ENCODE measurements at places on chromosomes 3 and 15.

- no peak for DNase-seq
Observed at GRCh38 chr15:96121086-96121920, 209.2 kb upstream of the NR2F2 start.

GRCh38 chr15:60722328-60723112, 243.6 kb upstream of the ICE2 start:
- no peak for DNase-seq

DNA sequence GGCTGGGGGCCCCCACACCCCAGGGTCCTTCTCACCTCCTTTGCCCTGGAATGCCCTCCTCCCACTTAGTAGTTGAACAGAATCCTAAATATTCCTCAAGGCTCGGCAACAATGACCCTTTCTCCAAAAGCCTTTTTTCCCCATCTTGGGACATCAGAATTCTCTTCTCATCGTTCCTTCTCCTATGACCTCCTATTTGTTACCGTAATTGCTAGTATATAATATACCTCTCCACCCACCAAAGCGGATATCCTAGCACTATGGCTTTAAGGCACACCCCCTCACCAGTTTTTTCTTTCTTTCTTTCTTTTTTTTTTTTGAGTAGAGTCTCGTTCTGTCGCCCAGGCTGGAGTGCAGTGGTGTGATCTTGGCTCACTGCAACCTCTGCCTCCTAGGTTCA, 16.8 kb downstream of the HDAC11 start:
- DNase-seq, result no peak

DNA sequence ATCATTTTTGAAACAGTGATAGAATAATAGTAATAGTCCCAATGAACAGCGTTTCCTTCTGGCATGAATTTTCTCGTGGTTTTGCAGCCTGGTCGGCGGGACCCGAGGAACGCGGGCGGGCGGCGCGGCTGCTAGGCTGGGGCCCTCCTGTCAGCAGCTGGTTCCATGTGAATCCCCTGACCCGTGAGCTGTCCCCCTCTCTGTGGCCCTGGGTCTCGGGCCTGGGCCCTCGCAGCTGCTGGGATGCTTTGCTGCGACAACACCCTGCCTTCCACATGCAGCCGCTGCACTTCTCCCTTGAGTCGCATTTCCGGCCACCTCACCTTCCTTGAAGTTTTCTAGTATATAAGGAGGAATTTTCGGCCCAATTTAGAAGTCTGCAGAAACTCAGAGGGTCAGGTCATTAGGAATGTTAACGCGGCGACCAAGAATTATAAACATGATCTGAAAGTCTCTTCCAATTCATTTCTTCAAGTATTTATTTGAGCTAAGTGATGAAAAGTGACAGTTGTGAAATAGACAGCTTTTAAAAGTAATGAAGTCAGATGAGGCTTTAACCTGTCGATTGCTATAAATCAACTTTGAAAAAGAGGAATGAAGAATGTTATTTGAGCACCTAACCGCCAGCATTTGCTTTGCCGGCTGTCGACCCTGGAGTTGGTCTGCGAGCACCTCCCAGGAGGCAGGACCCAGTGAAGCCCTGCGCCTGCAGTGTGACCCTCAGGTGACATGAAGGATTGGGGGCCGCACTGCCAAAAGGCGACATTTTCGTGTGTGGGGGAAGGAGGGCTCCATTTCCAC, 27.7 kb downstream of the NR2F2 start:
- DNase-seq, result peak; percentile 9

GRCh38 chr3:157465741-157466140, 29.1 kb downstream of the PTX3 start:
- no peak for DNase-seq

DNA sequence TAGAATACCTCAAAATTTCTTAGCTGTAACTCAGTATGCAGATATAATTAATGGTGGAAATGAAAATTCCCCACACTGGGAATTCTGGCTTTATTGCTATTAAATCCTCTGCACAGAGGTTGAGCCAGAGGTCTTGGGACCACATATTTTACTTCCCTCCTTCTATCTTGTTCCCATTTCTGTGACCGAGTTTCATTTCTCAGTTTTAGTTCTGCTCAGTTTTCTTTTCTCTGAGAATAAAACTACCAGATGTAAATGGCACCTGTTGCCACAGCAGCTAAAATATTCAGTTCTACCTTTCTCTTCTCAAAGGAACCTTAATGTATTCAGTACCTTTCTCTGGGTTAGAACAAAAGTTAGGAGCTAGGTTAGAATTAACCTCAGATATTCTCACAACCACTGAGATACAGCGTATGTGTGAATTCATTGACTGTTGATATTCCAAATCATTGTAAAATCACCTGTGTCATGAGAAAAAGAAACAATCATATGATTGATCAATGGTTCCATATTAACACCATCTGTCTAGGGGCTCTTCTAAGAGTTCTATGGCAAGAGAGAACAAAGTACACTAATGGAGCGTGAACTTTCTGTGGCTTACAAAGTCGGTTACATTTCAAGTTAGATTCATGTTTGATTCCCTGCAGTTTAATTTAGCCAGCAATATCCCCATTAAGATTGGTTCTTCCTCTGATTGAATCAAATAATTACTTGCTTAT, 374.1 kb downstream of the EFHB start:
- DNase-seq, result peak; percentile 36

DNA sequence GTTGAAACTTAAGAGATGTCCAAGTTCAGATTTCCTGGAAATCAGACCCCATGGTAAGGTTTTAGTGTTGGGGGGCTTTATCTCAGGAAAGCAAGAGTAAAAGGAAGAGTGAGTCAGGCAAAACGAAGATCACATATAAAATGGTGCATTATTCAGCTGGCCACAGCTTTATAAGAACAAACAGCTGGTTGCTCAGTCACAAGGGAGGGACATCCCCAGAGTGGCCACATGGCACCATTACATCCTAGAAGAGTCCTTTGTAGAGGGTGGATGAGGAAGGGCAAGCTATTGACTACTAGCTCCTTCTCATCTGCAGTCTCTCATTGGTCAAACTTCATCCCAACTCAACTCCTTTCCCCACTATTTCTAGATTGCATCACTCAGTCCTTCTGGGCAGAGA, 68.3 kb upstream of the COL8A1 start:
- no peak for DNase-seq

DNA sequence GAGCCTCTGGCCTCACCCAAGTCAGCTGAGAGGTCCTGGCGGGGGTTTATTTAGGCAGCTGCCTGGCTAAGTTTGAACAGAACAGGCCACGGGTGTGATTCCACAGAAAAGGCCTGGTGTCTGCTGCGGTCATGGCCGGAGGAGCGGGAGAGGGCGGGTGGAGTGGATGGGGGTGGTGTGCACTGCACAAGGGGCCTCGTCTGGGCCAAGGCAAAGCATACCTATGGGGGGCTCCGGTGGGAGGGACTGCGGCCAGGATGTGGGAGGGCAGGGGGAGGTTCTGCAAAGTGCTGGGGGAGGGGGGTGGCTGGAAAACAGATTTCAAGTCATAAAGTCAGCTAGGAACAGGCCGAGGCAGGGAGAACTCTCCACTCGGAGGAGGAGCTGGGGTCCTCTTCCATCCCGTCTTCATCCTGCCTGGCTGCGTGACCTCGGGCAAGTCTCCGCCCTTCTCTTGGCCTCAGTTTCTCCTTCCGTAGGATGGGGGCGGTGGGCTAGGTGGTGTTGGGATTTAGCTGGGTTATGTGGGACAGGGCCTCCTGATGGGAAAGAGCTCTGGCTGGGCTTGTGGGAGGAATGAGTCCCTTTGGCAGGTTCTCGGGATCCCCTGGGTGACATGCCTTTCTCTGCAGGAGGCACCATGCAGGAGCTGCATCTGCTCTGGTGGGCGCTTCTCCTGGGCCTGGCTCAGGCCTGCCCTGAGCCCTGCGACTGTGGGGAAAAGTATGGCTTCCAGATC, 878 bp downstream of the ISLR start:
- DNase-seq, result no peak

DNA sequence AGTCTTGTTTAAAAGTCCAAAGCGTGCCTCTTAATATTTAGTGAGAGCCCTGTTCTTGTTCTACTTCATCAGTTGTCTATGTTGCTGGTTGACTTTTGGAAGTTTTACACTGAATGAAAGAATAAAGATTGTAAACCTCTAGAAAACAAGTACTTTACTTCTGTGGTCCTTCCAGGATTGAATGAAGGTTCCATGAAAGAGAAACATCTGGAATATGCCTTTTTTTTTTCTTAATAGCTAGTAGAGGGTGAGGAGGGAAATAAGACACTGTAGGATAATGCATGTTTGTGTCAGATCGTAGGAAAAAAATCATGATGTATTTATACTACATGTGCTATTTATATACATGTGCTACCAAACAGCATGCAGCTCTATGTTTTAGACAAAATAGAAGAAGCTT, 203.0 kb downstream of the GHSR start:
- DNase-seq, result no peak

- peak; percentile 86 for DNase-seq
Observed at GRCh38 chr3:161915418-161915750, 418.8 kb downstream of the OTOL1 start.

DNA sequence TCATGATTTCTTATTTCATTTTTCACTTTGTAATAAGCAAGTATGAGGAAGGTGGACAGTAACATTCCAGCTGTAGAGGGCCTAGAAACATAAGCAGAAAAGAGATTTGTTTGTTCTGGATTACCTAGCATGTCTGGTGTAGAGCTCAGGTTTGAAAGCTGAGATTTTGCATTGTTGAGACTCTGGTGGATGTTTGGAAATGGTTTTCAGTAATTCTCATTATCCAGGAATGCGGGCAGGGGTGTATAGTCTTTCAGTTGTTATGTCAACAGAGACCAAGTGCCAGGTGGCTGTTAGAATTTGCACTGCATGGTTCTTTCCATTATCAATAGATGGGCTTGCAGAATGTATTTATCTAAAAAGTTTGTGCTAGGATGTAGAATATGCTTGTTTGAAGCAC, 10.9 kb downstream of the GPD1L start:
- DNase-seq, result no peak

DNA sequence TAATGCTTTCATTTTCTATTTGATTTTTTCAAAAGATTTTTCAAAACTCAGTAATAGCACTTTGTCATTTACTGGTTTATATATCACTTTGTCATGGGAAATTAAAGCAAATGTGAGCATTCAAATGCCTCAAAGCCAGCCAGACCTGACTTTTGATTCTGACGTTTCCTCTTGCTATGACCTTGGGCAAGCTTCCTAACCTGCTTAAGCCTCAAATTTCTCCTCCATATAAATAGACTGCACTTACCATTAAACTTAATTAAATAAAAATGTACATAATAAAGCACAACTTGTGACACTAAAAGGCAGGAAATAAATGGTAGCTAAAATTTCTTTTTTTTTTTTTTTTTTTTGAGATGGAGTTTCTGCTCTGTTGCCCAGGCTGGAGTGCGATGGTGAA, 19.2 kb downstream of the MCF2L2 start:
- DNase-seq, result no peak

DNA sequence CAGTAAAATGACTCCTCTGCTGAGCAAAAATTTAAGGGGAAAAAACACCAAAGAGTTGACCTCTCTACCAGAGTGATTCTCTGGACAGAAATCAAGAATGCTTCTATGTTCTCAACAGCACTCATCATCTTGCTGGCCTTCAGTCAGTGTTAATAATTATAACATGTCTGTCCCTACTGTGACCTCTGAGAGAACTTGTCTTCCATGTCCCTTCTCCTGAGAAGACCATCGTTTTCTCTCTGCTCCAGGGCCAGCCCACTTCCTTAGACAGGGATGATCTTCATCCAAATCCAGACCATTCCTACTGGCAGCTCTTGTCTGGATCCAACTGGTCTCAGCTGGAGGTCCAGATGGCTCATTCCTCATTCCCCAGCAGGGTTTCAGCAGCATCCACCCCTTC, 139.0 kb upstream of the NECTIN3 start:
- no peak for DNase-seq

DNA sequence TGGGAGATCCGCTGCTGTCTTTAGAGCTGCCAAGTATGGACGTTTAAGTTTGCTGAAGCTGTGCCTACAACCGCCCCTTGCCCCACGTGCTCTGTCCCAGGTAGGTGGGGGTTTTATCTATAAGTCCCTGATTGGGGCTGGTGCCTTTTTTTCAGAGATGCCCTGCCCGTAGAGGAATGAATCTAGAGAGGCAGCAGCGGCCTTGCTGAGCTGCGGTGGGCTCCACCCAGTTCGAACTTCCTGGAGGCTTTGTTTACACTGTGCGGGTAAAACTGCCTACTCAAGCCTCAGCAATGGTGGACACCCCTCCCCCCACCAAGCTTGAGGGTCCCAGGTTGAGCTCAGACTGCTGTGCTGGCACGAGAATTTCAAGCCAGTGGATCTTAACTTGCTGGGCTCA, 83.4 kb upstream of the FGF7 start:
- DNase-seq, result no peak

GRCh38 chr3:163056874-163057497, 1560.4 kb downstream of the OTOL1 start:
- DNase-seq, result peak; percentile 42
